T-helper 17 cell (primary cell): ENCODE measurements at places on chromosomes 1 and 21. TPM values are rescaled to one million over a fixed set of nuclear protein-coding genes. Genes with fewer than 3 reads are reported as not detected.

GRCh38 chr1:221272940-221273339 lies 393.7 kb downstream of the HLX start:
- DNase-seq = no peak

- DNase-seq = no peak
Measured at GRCh38 chr1:181131255-181131941, 42.9 kb downstream of the IER5 start.

DNA sequence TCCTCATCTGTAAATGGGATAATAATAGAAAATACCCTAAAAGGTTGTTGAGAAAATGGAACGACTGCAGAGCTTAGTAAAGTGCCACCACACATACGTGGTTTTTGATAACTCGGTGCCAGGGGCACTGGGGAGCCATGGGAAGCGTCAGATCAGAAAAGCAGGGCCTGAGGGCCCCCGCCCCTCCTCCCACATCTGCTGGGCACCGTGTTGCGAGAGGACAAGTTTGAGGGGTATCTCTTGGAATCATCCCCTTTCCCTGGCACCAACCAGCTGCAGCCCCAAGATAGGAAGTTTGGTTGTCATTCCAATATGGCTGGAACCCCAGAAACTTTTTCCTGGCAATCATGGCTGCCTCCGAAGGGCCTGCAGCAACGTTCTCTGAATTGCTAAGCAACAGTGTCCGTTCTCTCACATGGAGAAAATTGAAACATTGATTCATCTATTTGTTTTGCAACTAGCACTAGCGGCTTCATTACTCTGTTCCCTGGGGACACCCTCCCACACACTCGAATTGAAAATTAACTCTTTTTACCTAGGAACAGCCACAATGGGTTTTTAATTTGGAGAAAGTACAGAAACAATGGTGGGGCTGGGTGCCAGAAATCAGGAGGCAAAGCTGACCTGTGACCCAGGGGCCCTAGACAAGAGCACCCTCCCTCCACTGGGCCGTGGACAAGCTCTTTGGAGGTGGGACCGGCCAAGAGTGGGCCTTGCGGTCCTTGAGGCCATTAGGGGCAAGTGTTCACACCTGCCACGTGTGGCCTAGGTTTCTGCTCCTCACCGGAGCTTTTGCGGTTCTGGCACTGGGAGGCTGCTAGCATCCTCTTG lies 190.0 kb upstream of the VAMP3 start:
- no peak for DNase-seq

DNA sequence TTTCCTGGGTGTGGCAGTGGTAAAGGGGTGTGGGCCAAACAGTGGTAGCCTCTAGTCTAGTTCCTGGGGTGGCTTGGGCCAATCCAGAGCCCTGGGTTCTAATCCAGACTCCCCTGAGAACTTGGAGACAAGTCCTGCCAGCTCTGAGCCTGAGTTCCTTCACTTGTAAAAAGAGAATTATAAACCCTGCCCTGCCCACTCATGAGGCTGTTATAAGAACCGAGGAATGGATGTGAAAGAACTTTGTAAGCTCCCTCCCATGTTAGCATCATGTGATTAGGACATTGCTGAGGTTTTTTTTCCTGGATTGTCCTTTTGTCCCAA lies 131.0 kb downstream of the RRAGC start:
- no peak for DNase-seq

GRCh38 chr1:155077346-155077745 lies 1.3 kb upstream of the EFNA3 start:
- no peak for DNase-seq

- DNase-seq = no peak
Measured at GRCh38 chr21:20999659-21000058, 1.4 kb downstream of the NCAM2 start.

DNA sequence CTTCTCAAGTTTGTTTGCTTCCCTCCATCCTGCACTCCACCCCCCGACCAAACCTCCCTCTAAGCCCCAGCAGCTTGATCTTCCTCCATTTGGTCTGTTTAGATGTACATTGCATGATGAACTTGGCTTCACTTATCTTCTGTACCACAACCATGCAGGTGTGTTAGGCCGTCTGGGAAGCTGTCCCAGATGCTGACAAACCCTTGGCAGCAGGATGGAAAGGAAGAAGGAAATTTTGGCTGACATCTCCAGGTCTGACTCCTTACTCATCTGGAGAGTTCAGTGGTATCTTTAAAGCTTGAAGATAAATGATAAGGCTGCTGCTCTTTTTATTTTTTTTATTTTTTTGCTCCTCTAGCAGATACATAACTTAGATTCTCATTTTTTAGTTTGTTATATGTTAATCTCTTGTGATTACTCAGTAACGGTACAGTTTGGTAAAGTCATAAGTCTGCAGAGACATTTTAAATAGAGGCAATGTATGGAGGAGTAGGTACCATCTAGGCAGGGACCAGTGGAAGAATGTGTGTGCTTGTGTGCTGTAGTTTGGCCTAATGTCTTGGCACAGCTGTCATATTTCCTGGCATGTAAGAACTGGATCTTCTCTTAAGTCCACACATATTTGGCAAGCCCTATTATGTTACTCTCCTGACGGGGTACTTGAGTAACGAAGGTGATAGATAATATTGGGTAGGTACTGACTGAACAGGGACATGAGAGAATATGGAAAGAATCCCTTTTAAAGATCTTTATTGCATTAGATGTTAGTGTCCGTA lies 79.7 kb downstream of the CACHD1 start:
- no peak for DNase-seq

- DNase-seq = no peak
Measured at GRCh38 chr1:96365596-96366390, 355.8 kb upstream of the PTBP2 start.

The NIT1 gene
- total RNA-seq = 19.3 TPM

The AIM2 gene
- total RNA-seq = 3.4 TPM

The SAMD13 gene
- not detected for total RNA-seq

The DRAM2 gene
- 30.7 TPM for total RNA-seq
